Spleen (tissue), 13 donors: ENCODE measurements at places on chromosomes 1 and 21. TPM values are rescaled to one million over a fixed set of nuclear protein-coding genes. Genes with fewer than 3 reads are reported as not detected.
A peak's percentile ranks its signal among the peaks of the same experiment; 100 is the strongest.

DNA sequence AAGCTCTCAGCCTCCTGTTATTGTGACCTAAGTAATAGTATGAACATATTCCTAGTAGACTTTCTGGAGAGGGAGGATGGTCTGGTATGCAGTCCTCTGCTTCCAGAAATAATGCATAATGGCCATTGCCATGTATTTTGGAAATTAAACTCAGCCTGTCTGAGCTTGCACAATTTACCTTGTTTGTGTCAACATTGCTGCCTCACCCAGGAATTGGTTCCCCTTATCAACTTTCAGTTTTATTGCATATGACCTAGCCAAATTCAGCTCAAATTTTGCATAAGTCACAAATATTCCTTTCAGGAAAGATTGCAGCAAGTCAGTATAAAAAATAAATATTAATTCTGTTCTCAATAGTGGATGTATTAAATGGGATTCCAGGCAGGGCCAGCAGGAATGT is 101.9 kb upstream of the SLC5A9 start:
- no peak for DNase-seq

DNA sequence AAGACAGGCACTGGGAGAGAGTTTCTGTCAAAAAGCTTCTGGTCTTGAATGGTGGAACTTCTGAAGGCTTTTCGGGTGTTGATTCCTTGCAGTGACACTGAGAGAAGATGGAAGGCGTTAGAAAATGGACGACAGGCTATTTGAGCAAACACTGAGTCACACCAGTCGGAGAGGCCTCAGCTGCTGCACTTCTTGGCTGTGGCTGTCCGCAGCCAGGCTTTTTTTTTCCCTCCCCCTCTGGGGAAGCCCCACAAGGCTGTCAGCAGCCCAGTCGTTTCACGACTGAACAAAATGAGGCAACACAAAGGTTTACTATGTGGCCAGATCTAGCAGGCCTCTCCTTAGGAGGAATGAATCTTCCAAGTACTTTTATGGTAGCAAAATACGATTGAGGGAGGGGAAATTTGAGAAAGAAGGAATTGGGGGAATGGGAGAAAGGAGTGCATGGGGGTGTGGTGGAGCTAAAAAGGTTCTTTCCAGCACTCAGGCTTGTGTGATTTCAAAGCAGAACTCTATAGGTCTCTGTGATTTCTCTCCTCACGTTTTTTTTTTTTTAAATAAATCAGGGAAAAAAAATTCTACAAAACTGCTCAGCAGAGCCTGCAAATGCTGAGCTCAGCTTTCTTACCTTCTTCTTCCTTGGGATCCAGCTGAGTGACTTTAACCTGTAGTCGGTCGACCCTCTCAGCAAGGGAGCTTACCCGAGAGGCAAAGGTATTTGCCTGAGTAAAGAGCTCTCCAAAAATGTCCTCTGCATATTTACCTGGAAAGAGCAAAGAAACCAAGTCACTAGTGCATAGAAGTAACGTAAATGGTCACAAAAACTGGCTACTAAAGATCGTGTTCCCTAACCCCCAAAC is 26.1 kb downstream of the GPR3 start:
- DNase-seq = no peak

GRCh38 chr1:18651713-18652112 is 21.1 kb downstream of the PAX7 start:
- no peak for DNase-seq

The ZMPSTE24 gene
- polyA plus RNA-seq = 7.9 TPM

- DNase-seq = peak; percentile 19
Measured at GRCh38 chr1:235579891-235580290, 69.7 kb downstream of the GNG4 start.

GRCh38 chr1:17056551-17056950 is 2.7 kb upstream of the SDHB start:
- no peak for DNase-seq

GRCh38 chr1:50393522-50394120 is 29.6 kb downstream of the DMRTA2 start:
- no peak for DNase-seq

The SLC45A1 gene
- 1.3 TPM for polyA plus RNA-seq

DNA sequence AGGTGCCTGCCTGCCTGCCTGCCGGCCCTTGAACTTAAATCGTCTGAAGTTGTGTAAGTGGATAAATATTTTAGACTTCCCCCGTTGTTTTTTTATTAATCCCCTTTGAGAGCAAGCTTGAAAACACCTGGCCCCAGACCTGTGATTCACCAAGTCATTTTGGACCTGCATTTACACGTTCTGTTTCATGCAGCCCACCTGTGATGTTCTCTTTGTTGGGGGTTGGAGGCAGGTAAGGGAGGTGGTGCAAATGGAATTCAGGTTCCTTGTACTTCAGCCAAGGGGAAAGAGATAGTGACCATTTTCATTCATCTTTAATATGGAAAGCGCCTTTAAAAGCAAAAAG is 1.2 kb downstream of the SLC37A1 start:
- DNase-seq = no peak

The RUNX3 gene
- 17.3 TPM for polyA plus RNA-seq

The AXDND1 gene
- polyA plus RNA-seq = 0.19 TPM

The CLCA2 gene
- polyA plus RNA-seq = 0.02 TPM

DNA sequence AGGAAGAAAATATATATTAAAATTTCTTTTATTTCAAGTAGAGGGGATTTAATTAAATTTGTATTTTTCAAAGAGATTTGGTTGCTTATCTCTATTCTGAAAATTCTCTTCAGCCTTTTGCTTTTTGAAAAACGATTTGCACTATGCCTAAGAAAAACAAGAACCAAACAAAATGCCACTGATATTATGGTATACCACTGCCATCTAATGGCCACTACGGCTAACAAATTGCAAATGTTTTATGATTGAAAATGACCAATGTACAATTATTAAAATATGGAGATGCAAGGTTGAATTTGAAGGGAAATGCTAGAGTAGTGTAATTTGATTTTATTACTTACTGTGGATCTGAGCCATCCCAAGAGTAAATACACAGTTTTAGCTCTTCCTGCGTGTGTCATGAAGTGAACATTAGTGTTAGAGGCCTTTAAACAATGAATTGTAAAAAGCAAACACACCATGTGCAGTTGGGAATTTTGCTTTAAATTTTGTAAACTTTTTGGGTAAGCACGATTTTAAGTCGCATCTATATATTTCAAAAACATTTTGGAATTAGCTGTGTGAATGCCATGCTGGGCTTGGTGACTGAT is 137.4 kb upstream of the USP25 start:
- DNase-seq = no peak

The ANKRD34A gene
- polyA plus RNA-seq = 0.99 TPM

The SLC45A3 gene
- 41.5 TPM for polyA plus RNA-seq

- DNase-seq = no peak
Measured at GRCh38 chr21:29144736-29145353, 14.4 kb downstream of the MAP3K7CL start.

- no peak for DNase-seq
Measured at GRCh38 chr21:32256251-32256650, 22.6 kb downstream of the MIS18A start.

- DNase-seq = no peak
Measured at GRCh38 chr1:165355977-165356811, at the start of gene LMX1A. LMX1A (minus strand) TSS chr1:165356715; CDS start chr1:165355559, 1,156 bp downstream.

DNA sequence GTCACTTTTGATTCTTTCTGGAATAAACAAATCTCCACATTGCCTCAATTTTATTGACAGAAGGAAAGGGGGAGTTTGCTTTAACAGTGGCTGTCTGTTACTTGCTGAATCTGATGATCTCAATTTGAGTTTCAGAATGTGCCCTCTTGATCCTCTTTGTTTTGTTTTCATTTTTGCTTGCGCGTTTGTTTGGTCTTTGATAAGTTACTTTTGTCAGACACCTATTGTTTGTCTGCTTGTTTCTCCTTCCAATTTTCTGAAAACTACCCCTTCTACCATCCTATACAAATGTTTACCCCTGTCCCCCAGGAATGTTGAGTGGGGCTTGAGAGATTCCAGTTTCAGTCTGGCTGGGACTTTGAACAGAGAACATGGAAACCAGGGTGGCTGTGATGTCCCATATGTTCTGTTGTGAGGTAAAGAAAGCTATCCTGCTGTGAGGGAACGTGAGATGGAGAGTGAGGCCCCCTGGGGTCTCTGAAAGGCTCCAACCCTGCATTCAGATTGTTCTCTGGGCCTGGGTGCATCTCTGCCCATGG is 11.8 kb upstream of the XCL2 start:
- DNase-seq = no peak

DNA sequence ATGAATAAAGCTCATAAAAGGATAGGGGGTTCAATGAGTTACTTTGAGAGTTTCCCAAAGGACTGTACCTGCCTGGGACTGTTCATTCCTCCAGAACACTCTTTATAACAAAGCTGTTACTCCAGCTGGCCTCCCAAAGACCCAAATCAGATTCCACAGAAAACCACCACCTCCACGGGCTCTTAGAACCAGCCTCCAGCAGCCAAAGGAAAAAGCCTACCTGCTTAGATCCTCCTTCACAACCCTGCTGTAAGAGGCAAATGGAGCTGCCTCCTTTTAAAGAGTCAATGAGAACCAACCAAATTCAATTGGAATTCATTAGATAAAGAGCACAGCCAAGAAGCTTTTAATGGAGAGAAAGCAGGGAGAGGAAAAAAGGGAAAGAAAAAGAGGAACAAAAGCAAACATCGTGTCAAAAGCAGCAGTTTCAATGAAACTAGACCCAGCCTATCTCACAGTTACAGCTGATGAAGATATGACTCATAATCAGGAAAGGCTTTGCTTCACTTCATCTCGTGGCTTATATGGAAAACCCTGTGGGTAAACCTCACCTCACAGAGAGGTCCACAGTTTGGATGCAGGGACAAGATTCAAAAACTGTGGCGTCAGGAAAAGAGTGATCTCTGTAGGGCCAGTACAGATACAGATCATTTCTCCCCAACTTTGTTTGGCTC is 27.8 kb upstream of the FMO4 start:
- no peak for DNase-seq

DNA sequence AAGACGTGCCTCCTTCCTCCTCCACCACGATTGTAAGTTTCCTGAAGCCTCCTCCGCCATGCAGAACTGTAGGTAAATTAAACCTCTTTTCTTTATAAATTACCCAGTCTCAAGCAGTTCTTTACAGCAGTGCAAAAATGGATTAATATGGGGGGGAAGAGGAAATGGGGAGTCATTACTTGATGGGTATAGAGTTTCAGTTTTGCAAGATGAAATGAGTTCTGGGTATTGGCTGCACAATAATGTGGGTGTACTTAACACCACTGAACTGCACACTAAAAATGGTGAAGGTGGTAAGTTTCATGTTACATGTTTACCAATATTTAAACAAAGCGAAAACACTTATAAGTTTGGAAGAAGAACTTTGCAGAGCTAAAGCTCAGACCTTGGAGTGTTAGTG is 24.3 kb upstream of the DISP1 start:
- DNase-seq = no peak

The PLA2G2C gene
- not detected for polyA plus RNA-seq

The AVPR1B gene
- not detected for polyA plus RNA-seq

The C1orf167 gene
- polyA plus RNA-seq = 1.7 TPM

GRCh38 chr1:164701189-164701761 is 142.3 kb downstream of the PBX1 start:
- DNase-seq = no peak

DNA sequence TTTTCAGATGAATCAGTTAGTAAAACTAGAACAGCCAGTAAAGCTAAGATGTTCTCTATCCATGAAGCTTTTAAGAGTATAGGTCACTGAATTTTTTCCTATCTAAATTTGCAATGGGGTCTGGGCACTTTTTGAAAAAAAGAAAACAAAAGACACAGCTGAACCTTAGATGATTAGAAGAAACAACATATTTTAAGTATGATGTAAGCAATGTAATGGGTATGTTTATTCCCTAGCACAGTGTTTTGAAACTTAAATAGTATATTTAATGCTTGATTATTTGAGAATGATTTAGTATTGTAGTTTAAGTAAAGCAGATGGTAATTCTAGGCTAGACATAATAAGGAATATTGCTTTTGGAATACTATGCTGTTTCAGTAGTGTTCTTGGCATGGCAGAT is 36.2 kb downstream of the KCTD3 start:
- no peak for DNase-seq

The FCRL1 gene
- polyA plus RNA-seq = 54.5 TPM

The S100A2 gene
- polyA plus RNA-seq = 2.8 TPM

- no peak for DNase-seq
Measured at GRCh38 chr1:100523038-100523652, 14.8 kb upstream of the GPR88 start.

The MYOG gene
- not detected for polyA plus RNA-seq

The DDR2 gene
- 1.1 TPM for polyA plus RNA-seq

DNA sequence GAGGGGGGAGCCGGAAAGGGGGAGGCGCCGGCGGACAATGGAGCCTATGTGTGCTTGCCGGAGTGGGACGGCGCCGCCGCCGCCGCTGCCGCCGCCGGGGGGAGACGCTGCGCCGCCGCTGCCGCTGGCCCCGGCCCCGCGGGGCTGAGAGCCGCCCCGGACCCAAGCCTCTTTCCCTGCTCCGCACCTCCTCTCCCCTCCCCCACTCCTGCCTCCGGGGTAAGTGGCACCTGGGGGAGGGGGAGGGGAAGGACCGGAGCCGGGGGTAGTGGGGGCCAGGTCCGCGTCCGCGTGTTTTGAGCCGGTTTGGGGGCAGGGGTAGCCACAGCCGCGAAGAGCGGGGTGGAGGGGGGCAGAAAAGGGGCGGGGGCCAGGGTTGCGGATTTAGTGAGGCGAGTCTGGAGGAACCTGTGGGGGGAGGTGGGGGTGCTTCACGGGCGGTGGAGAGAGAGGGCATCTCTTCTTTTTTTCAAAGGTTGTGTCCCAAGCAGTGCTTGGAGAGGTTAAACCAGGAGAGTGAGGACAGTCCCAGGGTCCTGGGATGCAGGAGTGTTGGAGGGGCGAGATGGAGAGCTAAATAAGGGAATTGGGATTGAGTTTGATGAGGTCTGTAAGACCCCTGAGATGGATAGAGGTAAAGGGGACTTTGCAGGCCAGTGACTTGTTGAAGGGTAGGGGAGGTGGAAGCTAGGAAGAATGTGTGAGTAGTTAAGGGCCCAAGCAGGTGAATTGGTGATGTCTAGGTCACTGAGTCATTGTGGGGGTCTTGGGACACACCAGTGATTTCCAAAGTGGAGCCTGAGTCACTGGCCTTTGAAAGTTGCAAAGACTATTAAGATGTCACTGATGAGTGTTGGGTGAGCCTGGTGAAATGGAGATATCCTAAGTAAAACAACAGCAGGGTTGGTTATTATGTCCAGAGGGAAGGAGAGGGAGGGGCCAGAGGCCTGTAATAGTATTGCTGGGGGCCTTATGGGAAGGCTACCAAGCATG is 59.1 kb downstream of the BCL9 start:
- no peak for DNase-seq

- DNase-seq = no peak
Measured at GRCh38 chr1:164417016-164417704, 141.8 kb upstream of the PBX1 start.

- DNase-seq = no peak
Measured at GRCh38 chr1:182189535-182190066, 128.1 kb upstream of the ZNF648 start.

DNA sequence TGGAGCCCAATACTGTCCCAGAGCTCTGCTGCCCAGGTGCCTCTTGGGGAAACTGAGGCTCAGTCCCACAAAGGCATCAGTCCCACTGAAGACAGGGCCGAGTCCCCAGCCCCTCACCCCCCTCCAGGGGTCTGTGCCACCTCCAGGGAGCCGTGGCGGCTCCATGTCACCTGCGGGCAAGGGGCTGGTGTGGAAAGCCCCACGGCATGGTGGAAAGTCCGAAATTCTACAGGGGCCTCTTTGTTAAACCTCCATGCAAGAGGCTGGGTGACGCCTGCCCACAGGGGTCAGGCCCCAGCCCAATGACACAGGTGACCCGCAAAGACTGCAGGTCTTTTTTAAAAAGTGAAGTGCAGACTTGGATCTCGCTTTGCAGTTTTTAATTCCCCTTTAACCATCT is 3.3 kb upstream of the AIRE start:
- DNase-seq = peak; percentile 66

The CLDN8 gene
- not detected for polyA plus RNA-seq

The ABCA4 gene
- 0.10 TPM for polyA plus RNA-seq

GRCh38 chr1:23722652-23723051 is 20.6 kb upstream of the ELOA start:
- peak; percentile 54 for DNase-seq
